Dorsolateral prefrontal cortex (tissue), 122 donors: ENCODE measurements at places on chromosomes 12 and 14. TPM values are rescaled to one million over a fixed set of nuclear protein-coding genes. Genes with fewer than 3 reads are reported as not detected.
A peak's percentile ranks its signal among the peaks of the same experiment; 100 is the strongest.

DNA sequence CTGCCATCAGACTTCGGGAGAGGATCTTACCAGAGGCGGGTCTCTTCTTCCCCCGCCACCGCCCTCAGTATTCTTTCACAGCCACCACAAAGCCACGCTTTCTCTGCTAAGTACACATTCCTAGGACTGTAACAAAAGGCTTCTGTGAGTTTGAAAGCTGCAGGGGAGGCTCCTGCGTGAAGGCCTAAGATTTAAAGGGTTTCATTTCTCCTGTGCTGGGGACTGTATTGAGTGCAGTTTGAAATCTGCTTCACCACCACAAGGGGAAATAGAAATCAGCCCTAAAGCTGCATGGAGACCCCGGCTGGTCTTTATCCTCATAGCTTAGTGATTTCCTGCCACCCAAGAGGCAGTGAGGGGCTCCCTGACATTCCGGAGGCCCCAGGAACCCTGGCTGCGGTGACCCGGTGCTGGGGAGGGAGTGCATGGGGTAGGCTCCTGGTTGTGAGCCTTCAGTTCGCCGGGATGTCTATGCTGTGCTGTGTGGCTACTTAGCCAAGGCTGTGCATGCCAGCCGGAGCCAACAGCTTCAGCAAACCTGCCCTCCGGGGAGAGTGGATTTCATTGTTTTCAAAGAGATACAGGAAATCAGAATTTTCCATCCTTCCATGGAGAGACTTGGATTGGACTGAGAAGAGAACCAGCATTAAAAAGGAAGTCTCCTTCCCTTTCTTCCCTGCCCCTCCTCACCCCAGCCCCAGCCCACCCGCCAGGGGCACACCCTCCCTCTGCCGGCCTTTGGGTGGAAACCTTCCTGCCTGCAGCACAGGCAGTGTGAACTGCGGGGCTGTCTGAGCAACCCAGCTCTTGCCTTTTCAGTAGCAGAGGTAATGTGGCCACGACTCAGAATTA lies 163.3 kb downstream of the ETV6 start:
- DNase-seq: no peak

DNA sequence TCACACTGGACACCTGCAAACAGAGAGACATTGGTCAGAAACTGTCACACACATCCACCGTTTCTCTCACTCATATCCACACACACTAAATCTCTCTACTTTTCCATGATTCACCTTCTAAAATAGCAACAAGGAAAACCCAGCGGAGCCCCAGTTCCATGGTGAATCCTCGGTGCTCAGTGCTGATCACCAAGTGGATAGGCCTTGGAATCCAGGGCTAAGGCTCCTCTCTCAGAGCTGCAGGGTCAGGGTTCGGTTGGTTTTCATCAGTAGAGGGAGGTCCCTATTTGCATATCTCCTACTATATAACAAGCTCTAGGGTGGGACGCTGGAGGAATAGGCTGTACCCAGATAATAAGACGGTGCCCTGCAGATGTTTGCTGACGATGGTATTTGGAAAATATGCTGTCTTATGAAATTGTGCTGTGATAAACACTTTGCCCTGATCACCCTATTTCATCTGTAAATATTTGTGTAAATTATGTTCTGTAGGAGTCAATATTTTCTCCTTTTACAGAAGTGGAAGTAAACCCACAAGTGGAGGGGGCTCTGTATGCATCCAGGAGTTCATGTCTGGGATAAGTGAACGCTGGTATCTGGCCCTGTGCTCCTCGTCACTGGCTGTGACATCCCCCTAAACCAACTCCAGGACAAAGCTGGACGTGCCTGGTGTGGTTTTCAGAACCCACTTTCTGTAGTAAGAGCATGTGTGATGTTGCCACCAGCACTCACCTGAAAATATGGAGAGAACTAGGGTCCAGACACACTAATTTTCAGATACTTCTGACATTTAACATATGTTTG lies 709.2 kb downstream of the TMEM121 start:
- DNase-seq: no peak

- DNase-seq: no peak
Observed at GRCh38 chr14:25477316-25478098, 427.6 kb upstream of the STXBP6 start.

PLEKHG7 gene
- not detected for total RNA-seq

- no peak for DNase-seq
Observed at GRCh38 chr14:97056086-97056485, 258.9 kb downstream of the VRK1 start.

DNA sequence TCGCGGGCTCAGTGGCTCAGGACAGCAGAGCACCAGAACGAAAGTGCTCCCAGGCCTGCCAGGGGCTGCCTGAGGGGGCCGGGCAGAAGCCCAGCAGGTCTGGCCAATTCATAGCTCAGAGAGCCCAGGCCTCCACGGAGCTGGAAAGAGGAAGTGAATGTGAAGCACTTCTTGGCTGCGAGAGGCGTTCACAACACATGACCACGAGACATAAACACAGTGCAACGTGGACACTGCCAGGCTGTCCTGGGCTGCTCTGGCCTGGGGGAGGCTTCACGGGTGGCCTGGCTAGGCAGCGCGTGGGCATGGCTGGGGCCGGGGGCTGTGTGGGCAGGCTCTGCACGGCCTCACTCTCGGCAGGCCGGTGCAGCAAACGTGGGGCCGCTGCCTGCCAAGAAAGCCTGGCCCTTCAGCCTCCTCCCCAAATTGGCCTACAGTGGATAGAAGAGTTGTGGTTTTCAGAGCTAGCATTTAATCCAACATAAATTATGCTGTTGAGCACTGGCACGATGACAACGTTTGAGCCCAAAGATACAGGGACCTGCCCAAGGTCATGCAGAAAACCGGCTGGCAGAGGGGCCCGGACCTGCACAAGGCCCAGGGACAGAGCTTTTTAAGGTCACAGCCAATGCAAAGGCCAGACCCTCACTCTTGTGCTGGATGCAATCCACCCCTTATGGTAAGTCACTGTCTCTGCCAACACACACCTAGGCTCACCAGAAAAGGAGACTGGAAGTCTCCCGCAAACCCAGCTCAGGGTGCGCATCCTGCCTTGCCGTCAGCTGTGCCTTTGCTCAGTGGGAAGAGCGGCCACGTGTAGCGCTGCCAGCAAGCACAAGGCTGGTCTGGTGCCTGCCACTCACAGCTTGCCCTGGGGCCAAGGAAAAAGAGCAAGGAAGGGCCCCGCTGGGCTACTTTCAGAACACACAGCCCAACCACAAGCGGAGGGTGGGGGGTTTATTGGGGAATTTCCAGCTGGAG lies 8.6 kb downstream of the SLC25A29 start:
- peak; percentile 66 for DNase-seq

DAO gene
- not detected for total RNA-seq

- DNase-seq: no peak
Observed at GRCh38 chr14:68638141-68638999, 154.5 kb downstream of the ZFP36L1 start.

- DNase-seq: no peak
Observed at GRCh38 chr12:32379213-32379612, 20.1 kb upstream of the FGD4 start.

- peak; percentile 2 for DNase-seq
Observed at GRCh38 chr12:56682323-56682722, 5.8 kb downstream of the PTGES3 start.

TSPAN19 gene
- total RNA-seq: 1.9 TPM

DNA sequence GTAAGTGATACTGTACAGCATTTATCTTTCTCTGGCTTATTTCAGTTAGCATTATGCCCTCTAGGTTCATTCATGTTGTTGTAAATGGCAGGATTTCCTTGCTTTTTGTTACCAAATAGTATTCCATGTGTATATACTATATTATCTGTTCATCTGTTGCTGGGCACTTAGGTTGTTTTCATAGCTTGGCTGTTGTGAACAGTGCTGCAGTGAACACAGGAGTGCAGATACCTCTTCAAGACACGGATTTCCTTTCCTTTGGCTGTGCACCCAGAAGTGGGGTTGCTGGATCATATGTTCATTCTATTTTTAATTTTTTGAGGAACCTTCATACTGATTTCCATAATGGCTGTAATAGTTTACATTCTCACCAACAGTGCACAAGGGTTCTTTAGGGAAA lies 21.5 kb downstream of the EP400 start:
- DNase-seq: no peak

DNA sequence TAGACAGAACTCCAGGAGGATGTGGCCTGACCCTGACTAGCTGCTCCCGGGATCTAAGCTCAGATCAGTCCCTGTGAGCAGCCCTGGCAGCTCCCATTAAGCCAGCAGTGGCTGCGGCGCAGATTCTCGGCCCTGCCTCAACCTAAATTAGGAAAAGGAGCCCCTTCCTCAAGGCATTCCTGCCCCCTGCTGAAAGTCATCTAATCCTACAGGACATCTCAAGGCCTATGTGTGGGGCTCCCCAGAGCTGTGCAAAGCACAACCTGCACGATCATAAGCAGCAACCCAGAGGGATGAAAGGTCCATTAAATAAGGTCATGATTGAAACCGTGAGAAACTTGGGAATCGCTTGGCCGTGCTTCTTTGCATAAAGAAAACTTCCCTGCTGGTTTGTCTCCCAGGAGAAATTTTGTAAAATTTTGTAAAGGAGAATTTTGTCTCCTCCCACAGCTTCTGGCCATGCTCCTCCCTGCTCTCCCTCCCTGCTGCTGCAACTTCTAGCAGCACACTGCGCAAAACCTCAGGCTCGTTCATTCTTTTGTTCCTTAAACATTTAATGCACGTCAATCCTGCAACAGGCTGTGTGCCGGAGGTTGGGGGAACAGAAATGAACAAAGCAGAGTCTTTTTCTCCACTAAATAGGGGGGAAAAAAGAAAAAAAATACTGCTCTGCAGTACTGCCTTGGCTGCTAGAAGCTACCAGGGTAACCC lies 96.6 kb upstream of the SLC35F4 start:
- DNase-seq: no peak

DNA sequence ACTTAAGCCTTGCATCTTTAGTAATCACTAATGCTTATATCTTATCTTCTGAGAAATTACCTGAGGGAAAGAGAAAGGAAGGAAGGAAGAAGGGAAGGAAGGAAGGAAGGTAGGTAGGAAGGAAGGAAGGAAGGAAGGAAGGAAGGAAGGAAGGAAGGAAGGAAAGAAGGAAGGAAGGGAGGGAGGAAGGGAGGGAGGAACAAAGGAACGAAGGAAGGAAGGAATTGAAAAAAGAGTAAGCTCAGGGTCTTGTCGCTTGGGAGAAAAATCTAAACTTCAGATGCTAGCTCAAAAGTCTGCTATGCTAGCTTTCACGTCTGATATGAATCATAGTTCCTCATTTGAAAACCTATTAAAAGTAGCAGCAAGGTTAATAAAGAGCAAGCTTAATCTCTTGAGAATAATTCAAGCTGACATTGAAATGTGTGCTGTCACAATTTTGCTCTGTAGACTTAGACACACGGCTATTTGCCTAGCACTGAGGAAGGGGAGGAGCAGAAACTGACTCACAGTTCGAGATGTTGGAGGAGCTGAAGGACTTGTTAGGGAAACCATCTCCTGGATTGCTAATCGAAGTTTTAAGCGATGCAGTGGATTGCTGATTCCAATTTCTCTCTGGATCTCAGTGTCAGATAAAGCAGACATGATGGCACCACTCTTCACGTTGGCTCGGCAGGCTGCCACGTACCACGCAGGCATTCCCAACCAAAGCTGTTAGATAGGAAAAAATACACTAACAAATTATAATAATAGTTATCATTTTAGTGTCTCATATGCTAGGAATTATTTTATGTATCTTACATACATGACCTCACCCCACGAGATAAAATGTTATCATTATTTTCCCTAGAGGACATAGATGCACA lies 216.7 kb downstream of the ACSS3 start:
- no peak for DNase-seq

ACIN1 gene
- 113 TPM for total RNA-seq

GRCh38 chr14:45940318-45940717 lies 687.3 kb upstream of the MIS18BP1 start:
- DNase-seq: no peak

GRCh38 chr12:95319694-95320331 lies 102.2 kb downstream of the VEZT start:
- no peak for DNase-seq

GRCh38 chr14:90548455-90548854 lies 151.6 kb downstream of the CALM1 start:
- DNase-seq: no peak

GRCh38 chr12:52215587-52216031 lies 17.4 kb upstream of the KRT7 start:
- DNase-seq: peak; percentile 32

- no peak for DNase-seq
Observed at GRCh38 chr14:22555384-22556011, 33.5 kb downstream of the DAD1 start.

SPIC gene
- not detected for total RNA-seq

TMEM132C gene
- 13.1 TPM for total RNA-seq

GRCh38 chr12:11927286-11927935 lies 143.3 kb upstream of the BCL2L14 start:
- no peak for DNase-seq

DNA sequence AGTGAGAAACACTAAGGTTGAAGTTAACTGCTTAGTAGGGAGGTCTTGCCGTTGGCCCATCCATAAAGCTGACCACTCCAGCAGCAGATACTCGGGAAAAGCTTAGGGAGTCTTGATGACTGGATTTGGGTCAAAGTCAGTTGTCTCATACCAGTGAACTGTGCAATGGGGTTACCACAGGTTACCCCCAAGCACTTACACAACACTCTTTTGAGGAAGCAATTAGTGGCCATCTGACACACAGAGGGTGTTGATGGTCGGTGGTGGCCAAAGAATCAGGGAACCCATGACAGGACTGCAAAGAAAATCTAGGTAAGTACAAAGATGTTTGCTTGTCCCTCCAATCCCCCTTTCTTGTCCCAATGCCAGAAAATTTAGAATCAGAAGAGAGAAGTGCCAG lies 410.2 kb downstream of the APAF1 start:
- no peak for DNase-seq

GRCh38 chr12:9048930-9049329 lies 59.6 kb downstream of the KLRG1 start:
- DNase-seq: no peak

NKX2-8 gene
- not detected for total RNA-seq

DNA sequence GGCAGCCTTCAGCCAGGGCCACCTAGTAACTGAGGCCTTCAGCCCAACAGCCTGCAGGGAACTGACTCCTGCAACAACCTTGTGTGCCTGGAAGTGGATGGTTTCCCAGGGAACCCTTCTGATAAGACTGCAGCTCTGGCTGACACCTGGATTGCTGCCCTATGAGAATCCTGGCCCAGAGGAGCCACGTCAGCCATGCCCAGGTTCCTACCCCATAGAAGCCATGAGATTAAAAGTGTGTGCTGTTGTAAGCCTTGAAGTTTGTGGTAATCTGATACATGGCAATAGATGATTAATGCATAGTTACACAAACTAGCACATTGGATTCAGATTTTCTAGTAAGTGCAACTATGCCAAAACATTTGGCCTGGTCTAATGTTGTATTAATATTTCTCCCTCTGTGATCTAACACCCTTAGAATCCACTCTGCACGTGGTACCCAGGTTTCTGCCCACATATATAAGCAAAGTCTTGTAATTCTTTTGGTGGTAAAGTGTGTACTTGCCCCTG lies 64.8 kb upstream of the BEGAIN start:
- no peak for DNase-seq

CLEC1A gene
- 0.41 TPM for total RNA-seq

GRCh38 chr12:85698937-85699336 lies 137.3 kb downstream of the RASSF9 start:
- no peak for DNase-seq

- no peak for DNase-seq
Observed at GRCh38 chr14:61222388-61222787, 58.8 kb downstream of the TMEM30B start.

- DNase-seq: no peak
Observed at GRCh38 chr12:111557271-111558106, 41.6 kb downstream of the ATXN2 start.

GRCh38 chr12:96719660-96720362 lies 187.2 kb upstream of the NEDD1 start:
- no peak for DNase-seq

BDKRB2 gene
- total RNA-seq: 1.6 TPM
